ENCODE measurements at places on chromosomes 7 and 10.

DNA sequence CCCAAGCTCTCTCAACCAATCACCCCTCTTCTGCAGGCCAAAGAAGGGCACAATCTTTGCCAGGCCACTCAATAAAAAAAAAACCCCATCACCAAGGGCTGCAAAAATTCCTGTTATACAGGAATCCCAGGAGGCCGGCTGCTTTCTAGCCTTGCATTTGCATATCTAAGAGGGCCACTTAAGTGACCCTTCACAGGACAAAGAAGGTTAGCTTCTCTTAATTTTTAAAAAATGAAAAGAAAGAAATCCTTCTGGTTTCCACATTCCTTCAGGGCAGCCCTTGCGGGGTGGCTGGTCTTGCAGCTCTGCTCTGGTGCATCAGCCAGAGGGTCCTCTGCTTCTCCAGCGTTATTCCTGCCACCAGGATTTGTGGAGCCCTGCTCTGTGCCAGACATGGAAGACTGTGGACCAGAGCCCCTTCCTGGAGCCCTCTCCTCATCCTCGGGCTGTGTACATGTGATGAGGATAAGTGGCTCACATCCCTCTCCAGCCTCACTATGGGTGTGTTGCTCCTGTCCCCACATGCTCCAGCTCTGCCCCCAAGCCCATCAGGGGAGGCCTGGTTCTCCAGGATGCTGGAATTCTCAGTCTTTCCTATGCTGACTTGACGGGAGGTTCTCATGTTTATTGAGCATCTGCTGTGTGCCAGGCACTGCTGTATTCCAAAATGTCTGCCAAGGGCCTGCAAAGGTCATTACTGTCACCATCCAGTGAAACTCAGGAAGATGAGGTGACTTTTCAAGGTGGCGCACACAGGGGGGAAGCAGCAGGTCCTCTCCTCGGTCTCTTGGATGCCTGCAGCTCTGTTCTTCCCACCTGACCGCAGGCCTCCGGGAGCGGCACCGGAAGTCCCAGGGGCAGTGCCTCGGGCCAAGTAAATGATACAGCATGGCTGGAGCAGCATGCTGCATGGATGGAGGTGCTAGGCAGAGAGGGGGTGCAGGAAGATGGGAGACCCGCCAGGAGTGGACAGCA, 67.7 kb downstream of the ARHGAP22 start:
- no peak overlapping the region for H3K4me3 ChIP-seq
- DNase-seq, result no peak
- no peaks in the 10 kb centered on the region for H3K27me3 ChIP-seq
- H3K27ac ChIP-seq, result no peak overlapping the region
- H3K36me3 ChIP-seq, result no peaks in the 10 kb centered on the region

- DNase-seq, result no peak
- no peak overlapping the region for H3K4me3 ChIP-seq
- no peak overlapping the region for H3K27ac ChIP-seq
- no peaks in the 10 kb centered on the region for H3K36me3 ChIP-seq
- H3K27me3 ChIP-seq, result no peaks in the 10 kb centered on the region
These were observed 43.5 kb upstream of the LSM8 start for GRCh38 chr7:118140468-118140867.

GRCh38 chr7:29421010-29421956, 142.4 kb upstream of the PRR15 start:
- H3K4me1 ChIP-seq, result peaks cover 23% of the 10 kb centered on the region
- no peaks in the 10 kb centered on the region for H3K36me3 ChIP-seq
- 0 out of 2 replicates have a peak, but pooled peaks cover 5% of the 10 kb centered on the region for H3K27me3 ChIP-seq

GRCh38 chr7:18541181-18541870, 45.8 kb downstream of the HDAC9 start:
- H3K36me3 ChIP-seq, result peaks cover 5% of the 10 kb centered on the region
- no peak overlapping the region for H3K4me3 ChIP-seq
- no peaks in the 10 kb centered on the region for H3K27me3 ChIP-seq

- no peak overlapping the region for H3K4me3 ChIP-seq
- H3K36me3 ChIP-seq, result no peaks in the 10 kb centered on the region
- no peaks in the 10 kb centered on the region for H3K27me3 ChIP-seq
- H3K27ac ChIP-seq, result no peak overlapping the region
- no peaks in the 10 kb centered on the region for H3K4me1 ChIP-seq
- no peak for DNase-seq
These were observed 51.2 kb upstream of the ABI1 start for GRCh38 chr10:26911811-26912461.

DNA sequence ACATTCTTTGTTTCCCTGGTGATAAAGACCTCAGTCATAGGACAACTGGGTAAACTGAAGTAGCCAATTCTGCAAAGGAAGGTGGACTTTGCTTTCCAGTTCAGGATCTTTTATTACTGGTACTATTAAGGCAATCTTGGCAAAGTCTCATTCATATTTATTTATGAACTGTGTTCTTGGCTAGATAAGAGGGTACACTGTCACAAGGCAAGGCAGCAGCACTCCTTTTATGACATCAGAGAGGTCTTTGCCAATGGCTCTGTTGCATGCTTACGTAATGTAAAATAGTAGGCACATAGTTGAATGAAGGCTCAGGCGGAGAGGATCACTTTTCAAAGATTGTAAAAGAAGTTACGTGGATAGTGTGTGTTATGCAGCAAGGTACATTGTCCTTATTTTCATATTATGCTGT, 63.7 kb upstream of the PDK4 start:
- no peak overlapping the region for H3K4me3 ChIP-seq
- H3K4me1 ChIP-seq, result peaks cover 6% of the 10 kb centered on the region
- H3K36me3 ChIP-seq, result no peaks in the 10 kb centered on the region
- H3K27ac ChIP-seq, result no peak overlapping the region
- no peaks in the 10 kb centered on the region for H3K27me3 ChIP-seq

- no peaks in the 10 kb centered on the region for H3K4me1 ChIP-seq
- no peak for DNase-seq
- H3K4me3 ChIP-seq, result no peak overlapping the region
- H3K36me3 ChIP-seq, result no peaks in the 10 kb centered on the region
- H3K27me3 ChIP-seq, result no peaks in the 10 kb centered on the region
These were observed 21.3 kb upstream of the TMEM254 start for GRCh38 chr10:80057171-80057570.

- H3K4me1 ChIP-seq, result no peaks in the 10 kb centered on the region
- no peak for DNase-seq
- H3K36me3 ChIP-seq, result no peaks in the 10 kb centered on the region
- no peak overlapping the region for H3K4me3 ChIP-seq
- H3K27ac ChIP-seq, result no peak overlapping the region
These were observed 75.6 kb downstream of the MYOF start for GRCh38 chr10:93406364-93407145.

- no peak overlapping the region for H3K4me3 ChIP-seq
- H3K27ac ChIP-seq, result no peak overlapping the region
- H3K36me3 ChIP-seq, result no peaks in the 10 kb centered on the region
These were observed 260.5 kb upstream of the AOAH start for GRCh38 chr7:36984710-36985312.

- no peak for DNase-seq
- H3K4me3 ChIP-seq, result no peak overlapping the region
- H3K4me1 ChIP-seq, result no peaks in the 10 kb centered on the region
- no peak overlapping the region for H3K27ac ChIP-seq
- no peaks in the 10 kb centered on the region for H3K36me3 ChIP-seq
These were observed 31.4 kb downstream of the SVIL start for GRCh38 chr10:29603223-29603896.

DNA sequence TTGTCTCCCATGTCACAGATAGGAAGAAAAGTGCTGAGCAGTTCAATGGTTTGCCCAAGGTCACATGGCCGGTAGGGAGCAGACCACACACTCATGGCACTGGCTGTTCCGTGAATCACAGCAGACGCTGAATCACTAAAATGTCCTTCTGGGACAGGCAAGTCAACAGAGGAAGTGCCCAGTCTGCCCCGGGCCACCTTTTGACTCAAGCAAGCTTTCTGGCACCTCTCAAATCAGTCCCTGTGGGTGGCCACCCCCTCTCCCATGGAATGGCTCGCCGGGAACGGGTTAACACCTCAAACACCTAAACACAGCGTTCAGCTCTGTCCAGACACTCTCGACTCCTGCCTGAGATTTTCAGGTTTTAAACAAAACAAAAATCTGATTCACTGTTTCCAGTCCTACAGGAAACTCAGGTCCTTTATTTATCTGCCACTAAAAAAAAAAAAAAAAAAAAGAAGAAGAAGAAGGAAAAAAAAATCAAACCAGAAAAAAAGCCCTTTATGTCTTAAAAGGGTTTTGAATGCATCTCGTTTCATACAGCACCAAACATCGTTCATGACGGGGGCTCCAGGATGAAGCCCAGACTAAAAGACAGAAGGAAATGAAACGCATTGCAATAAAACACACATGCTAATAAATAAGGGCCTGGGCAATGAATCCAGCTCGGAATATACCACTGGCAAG, 15.5 kb downstream of the CARD11 start:
- H3K27ac ChIP-seq, result no peak overlapping the region
- no peaks in the 10 kb centered on the region for H3K36me3 ChIP-seq
- H3K4me3 ChIP-seq, result no peak overlapping the region
- no peaks in the 10 kb centered on the region for H3K4me1 ChIP-seq

DNA sequence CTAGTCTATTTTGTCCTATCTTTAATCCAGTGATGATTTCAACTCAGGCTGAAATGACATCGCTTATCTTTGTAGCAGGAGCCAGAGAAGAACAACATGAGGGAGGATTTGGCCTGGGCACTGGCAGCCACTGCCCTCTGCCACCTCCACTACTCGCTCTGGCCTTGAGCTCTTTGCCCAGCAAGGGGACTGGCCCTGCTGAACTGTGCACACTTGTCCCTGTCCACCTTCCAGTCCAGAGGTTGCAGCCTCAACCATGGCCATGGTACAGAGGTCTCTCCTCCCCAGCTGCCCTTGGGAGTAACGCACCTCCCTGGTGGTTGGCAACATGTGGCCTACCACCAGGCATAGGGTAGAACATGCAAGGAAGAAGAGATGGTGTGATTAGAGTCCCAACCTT, 8.4 kb downstream of the HABP2 start:
- DNase-seq, result no peak
- H3K36me3 ChIP-seq, result no peaks in the 10 kb centered on the region
- no peak overlapping the region for H3K27ac ChIP-seq
- no peak overlapping the region for H3K4me3 ChIP-seq
- no peaks in the 10 kb centered on the region for H3K4me1 ChIP-seq

DNA sequence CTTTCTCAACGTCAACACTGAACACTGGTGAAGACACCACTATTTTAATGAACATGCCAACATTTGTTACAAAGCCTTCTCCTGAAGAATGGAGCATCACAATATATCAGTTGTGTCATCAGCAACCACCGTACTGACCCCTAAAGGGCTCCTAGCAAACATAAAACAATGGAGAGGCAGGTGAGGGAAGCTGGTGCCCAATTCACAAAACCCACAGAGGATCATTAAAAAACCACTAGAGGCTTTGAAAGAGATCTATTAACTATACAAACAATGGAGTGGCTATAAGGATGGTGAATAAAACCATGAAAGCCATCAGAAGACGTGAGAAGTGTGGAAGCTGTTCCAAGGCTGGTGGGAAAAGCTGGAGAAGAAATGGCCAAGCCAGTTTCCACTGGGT, 150.8 kb downstream of the FAM107B start:
- H3K4me3 ChIP-seq, result no peak overlapping the region
- no peak overlapping the region for H3K27ac ChIP-seq
- H3K4me1 ChIP-seq, result no peaks in the 10 kb centered on the region
- H3K27me3 ChIP-seq, result no peaks in the 10 kb centered on the region
- H3K36me3 ChIP-seq, result no peaks in the 10 kb centered on the region

- no peaks in the 10 kb centered on the region for H3K27me3 ChIP-seq
- H3K4me1 ChIP-seq, result peaks cover 5% of the 10 kb centered on the region
- no peak overlapping the region for H3K4me3 ChIP-seq
- no peak for DNase-seq
- H3K36me3 ChIP-seq, result no peaks in the 10 kb centered on the region
These were observed 23.2 kb downstream of the UPF2 start for GRCh38 chr10:12019283-12019971.

DNA sequence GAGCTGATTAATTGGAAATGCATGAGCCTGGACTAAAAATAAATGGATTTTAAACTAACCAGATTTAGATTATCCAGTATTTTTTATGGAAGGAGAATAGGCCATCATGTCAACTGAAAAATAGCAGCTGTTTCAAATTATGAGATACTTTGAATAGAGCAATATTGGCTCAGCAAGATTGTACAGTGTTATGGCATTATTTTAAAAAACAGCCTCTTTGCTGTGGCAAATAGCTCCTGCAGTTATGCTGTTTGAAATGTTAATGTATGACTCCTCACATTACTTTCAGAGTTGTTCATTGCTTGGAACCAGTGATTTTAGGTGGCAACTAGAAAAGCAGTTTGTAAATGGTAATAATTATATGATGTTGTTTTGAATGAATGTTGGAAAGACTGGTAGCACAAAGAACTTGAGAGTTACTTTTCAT, 244.5 kb downstream of the KIAA1217 start:
- peaks cover 24% of the 10 kb centered on the region for H3K4me1 ChIP-seq
- no peak overlapping the region for H3K4me3 ChIP-seq
- DNase-seq, result no peak
- H3K27me3 ChIP-seq, result no peaks in the 10 kb centered on the region
- no peaks in the 10 kb centered on the region for H3K36me3 ChIP-seq

- no peak overlapping the region for H3K4me3 ChIP-seq
- no peaks in the 10 kb centered on the region for H3K4me1 ChIP-seq
- no peaks in the 10 kb centered on the region for H3K36me3 ChIP-seq
- H3K27me3 ChIP-seq, result no peaks in the 10 kb centered on the region
- no peak overlapping the region for H3K27ac ChIP-seq
- no peak for DNase-seq
These were observed 564.3 kb upstream of the SORCS1 start for GRCh38 chr10:107728807-107729206.

DNA sequence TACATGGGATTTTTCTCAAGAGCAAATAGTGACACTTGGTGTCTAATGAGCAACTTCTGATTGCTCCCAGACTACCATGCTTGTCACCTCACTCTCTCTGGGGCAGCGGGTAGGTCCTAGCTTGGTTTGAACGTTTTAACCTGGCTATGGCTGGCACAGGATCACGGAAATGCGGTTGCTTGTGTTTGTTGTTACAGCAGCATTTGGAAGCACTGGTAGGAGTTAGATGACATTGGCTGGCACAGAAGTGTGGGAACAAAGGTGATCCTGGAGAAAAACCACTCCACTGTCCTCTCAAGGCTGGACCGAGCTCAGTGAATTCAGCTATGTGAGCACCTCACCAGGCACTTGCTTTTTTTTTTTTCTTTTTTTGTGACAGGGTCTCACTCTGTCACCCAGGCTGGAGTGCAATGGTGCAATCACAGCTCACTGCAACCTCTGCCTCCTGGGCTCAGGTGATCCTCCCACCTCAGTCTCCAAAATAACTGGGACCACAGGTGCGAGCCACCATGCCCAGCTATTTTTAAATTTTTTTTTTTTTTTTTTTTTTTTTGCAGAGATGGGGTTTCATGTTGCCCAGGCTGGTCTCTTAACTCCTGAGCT, 3.5 kb upstream of the PFKFB3 start:
- H3K27me3 ChIP-seq, result no peaks in the 10 kb centered on the region
- no peak overlapping the region for H3K27ac ChIP-seq
- DNase-seq, result no peak
- no peaks in the 10 kb centered on the region for H3K36me3 ChIP-seq
- H3K4me1 ChIP-seq, result no peaks in the 10 kb centered on the region
- H3K4me3 ChIP-seq, result no peak overlapping the region

DNA sequence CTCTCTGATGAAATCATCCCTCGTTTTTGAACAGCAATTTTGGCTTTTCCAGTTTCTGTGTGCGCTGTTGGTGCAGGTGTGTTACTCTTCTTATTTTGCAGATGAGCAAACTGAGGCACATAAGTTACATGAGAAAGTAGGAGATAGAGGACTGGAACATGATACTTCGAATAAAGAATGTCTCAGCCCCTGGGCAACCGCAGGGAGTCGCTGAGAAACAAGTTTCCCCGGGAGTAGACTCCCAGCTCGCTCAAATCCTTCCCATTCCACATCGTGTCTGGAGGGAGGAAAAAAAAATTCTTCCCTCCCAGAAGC, 18.0 kb downstream of the MXI1 start:
- H3K27me3 ChIP-seq, result no peaks in the 10 kb centered on the region
- no peaks in the 10 kb centered on the region for H3K36me3 ChIP-seq
- H3K27ac ChIP-seq, result no peak overlapping the region
- peaks cover 22% of the 10 kb centered on the region for H3K4me1 ChIP-seq
- peak overlapping the region; percentile 63 for H3K4me3 ChIP-seq

Measured in MM.1S (cell line).